ENCODE measurements at places on chromosomes 7 and 10.

DNA sequence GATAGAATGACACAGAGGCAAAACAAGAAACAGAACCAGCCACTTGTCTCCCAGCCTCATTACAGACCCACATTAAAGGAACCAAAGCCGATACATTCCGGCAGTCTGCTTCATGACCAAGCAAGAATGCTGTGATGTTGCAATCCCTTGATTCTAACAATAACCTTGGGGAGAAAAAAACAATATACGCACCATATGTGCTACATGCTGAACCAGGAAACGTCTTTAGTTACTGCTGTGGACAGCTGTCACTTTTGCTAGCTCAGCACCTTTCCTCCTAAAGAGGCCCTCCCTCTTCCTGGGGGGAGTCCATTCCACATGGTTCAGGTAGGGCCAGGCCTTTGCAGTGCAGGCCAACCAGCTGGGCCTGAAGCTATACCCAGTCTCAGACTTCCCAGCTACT lies 79.1 kb downstream of the PRTFDC1 start:
- no peak for DNase-seq

DNA sequence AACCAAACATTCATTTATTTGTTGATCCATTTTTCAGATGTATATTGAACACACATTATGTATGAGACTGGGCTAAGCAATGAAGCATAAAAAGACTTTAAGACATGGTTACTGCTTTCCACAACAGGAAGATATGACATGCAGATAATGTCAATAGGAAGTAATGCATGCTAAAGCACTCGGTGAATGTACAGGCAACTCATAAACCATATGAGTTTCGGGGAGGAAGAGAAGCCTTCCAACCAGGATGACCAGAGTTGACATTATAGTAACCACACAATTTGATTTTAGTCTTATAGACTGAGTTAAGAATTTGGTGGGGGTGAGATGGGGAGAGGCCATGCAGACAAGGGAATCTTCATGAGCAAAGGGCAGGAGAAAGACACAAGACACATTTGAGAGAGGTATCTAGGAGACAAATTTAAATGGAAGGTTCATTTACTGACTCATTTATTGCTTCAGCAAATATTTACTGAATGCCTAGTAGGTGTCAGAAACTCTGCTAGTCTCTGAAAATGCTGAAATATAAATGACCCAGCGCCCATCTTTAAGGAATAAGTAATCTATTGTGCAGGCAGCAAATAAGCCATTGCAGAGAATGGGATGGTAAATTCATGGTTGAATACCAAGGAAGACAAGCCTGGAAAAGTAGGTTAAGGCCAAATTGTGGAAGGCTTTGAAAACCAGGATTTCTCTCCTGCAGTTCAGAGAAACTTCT lies 19.0 kb upstream of the SLK start:
- no peak for DNase-seq

- no peak for DNase-seq
These were observed 211.0 kb downstream of the WDR11 start for GRCh38 chr10:121062115-121062514.

GRCh38 chr7:98993024-98993897 lies 114.9 kb downstream of the TRRAP start:
- DNase-seq = no peak

GRCh38 chr10:122018951-122019413 lies 30.0 kb downstream of the TACC2 start:
- DNase-seq = no peak

- no peak for DNase-seq
These were observed 43.5 kb upstream of the CACUL1 start for GRCh38 chr10:118798231-118798662.

GRCh38 chr10:62934258-62934657 lies 118.1 kb upstream of the EGR2 start:
- DNase-seq = peak; percentile 81

- DNase-seq = no peak
These were observed 85.4 kb downstream of the PROSER2 start for GRCh38 chr10:11908536-11908935.

- DNase-seq = no peak
These were observed 119.1 kb downstream of the TRIM24 start for GRCh38 chr7:138579136-138579535.

All from Kasumi-1 (cell line).